ENCODE measurements at places on chromosomes 6 and 20.
A peak's percentile ranks its signal among the peaks of the same experiment; 100 is the strongest.

GRCh38 chr6:5763407-5763806 lies 243.3 kb downstream of the NRN1 start:
- no peak for DNase-seq

DNA sequence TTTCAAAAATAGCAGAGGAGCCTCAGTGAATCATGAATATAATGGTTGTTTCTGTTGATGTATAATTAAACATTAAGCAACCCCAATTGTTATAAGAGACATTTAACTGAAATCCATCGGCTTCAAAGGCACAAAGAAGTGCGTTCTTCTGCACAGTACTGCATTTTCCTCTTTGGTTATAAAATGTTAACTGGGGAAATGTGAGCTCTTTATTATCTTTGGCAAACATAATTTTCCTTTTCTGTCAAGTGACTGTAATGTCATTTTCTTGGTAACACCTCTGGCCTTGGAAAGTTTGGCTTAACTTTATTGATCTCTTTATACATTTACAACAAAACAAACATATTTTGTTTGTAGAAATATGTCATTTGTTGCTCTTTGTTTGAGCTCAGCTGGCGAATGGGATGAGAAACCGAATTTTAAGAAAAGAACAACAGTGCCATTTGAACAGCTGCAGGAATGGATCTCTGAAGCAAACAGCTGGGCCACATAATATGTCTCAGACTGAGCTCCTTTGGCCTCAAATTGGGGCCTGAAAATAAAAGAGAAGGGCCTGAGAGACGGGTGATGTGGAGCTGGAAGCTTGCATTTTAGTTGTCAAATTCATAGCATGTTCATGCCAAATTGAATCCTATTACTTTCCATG lies 427.0 kb upstream of the SPTLC3 start:
- no peak for DNase-seq

- DNase-seq = no peak
Observed at GRCh38 chr20:4366076-4366475, 350.7 kb upstream of the RNF24 start.

- no peak for DNase-seq
Observed at GRCh38 chr6:144315981-144316861, 31.1 kb downstream of the UTRN start.

DNA sequence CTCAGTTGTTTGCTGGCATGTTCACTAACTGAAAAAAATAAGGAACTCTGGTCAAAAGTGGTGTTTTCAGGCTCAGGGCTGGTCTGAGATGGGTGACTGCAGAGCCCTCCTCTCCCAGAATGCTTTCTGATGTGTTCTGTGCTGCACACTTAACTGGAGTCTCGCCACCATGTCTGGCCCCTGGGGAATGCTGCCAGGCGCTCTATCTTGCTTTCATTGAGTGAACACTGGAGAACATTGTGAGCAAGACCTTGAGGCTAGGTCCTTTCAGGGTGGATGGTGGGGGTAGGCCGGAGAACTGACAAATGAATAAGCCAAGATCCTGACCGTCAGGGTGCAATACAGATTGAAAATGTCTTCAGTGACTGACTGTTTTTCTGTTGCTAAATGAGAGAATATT lies 19.5 kb downstream of the PANK2 start:
- DNase-seq = peak; percentile 56

All from thyroid gland (tissue), 4 donors.